ENCODE measurements at places on chromosomes 3 and 15.

DNA sequence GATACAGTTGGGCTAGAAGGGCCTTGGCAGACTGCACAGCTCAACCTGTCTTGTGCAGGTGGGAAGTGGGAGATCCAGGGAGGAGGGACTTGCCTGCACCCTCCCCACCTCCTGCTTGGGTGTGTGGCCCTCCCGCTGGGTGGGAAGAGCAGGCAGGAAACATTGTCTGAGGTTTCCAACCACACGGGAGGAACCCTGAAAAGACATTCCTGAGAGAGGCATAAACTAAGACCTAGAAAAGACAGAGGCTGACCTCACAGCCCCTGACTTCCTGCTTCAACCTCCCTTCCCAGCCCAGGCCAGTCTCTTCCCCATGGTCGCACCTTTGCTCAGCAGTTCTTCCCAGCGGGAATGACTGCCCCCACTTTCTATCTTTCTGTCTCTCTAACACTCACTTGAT is 46.3 kb upstream of the INSYN1 start:
- DNase-seq: no peak

- DNase-seq: no peak
These were observed 91.5 kb upstream of the RAP2B start for GRCh38 chr3:153070511-153070868.

- DNase-seq: peak; percentile 66
These were observed at the start of gene MFGE8 for GRCh38 chr15:88913017-88913849. Gene MFGE8 (minus strand): TSS chr15:88913379. CDS start chr15:88913319, 60 bp downstream.

DNA sequence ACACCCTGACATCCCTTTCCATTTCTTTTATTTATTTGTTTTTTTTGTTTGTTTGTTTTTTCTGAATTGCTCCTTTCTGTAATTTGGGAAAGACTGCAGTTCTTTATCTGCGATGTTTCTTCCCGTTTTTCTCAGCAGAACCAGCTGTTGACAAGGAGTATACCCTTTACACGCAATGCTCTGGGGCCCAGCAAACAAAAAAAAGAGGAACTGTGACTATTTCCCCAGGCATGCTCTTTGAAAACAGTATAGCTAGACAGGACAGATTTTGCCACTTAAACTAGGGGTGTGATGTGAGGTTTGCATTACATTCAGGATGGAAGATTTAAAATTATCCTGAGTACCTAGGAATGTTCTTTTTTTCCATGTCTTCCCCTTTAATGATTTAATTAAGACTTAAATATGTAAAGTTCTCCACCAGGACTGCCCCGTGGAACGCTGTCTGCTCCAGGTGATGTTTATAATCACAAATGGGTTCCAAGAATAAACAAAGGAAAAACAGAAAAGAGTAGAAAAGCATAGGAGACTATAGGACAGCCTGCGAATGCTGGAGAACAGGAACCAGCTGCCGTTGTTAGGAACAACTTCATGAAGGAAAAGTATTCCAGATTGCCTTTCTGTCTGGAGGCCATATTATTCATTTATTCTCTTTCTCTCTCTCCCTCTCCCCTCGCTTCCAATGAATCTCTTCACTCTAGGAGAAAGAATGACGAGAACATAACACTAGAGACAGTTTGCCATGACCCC is 43.3 kb downstream of the TGFBR2 start:
- no peak for DNase-seq

GRCh38 chr3:64541803-64542202 is 146.0 kb downstream of the ADAMTS9 start:
- DNase-seq: no peak

Data from midbrain (tissue), 1 donor.